ENCODE measurements at places on chromosomes 7 and 10.

DNA sequence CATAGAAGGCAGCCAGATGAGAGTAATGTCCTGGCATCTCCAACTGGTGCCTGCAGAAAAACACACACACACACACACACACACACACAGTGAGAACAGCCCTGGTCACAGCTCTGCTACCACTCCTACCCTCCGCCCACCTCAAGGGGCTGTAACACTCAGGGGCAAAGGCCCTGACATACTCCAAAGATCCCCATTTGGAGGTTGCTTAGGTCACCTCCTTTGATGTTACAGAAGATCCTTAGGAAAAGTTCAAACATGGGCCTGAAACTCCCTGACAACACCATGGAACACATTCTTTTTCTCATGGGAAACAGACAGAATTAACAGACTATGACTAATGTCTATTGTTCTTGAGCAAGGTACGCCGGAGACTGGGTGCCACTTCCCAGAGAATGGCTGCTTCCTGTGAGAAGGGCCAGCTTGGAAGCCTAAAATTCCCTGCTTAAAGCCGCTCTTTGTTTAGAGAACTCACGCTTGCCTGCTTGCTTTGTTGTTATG lies 27.7 kb downstream of the DENND11 start:
- DNase-seq: no peak

GRCh38 chr7:138785587-138786437 lies 12.0 kb upstream of the TMEM213 start:
- DNase-seq: no peak

- DNase-seq: no peak
These were observed 20.7 kb downstream of the GTF2IRD1 start for GRCh38 chr7:74474271-74474865.

- no peak for DNase-seq
These were observed 191.4 kb downstream of the NSUN6 start for GRCh38 chr10:18460032-18460431.

DNA sequence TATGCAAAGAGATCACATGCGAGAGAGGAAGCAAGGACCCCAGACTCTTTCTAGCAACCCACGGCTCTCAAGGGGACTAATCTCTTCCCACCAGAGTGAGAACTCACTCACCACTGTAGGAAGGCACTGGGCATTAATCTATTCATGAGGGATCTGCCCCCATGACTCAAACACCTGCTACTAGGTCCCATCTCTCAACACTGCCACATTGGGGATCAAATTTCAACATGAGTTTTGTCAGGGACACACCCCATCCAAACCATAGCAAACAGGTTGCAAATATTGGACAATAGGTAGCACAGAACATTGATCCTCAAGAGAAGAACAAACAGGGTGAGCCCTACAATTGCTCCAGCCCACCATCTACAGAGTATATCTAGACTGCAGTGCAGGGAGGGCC lies 740.6 kb downstream of the LRMDA start:
- DNase-seq: no peak

DNA sequence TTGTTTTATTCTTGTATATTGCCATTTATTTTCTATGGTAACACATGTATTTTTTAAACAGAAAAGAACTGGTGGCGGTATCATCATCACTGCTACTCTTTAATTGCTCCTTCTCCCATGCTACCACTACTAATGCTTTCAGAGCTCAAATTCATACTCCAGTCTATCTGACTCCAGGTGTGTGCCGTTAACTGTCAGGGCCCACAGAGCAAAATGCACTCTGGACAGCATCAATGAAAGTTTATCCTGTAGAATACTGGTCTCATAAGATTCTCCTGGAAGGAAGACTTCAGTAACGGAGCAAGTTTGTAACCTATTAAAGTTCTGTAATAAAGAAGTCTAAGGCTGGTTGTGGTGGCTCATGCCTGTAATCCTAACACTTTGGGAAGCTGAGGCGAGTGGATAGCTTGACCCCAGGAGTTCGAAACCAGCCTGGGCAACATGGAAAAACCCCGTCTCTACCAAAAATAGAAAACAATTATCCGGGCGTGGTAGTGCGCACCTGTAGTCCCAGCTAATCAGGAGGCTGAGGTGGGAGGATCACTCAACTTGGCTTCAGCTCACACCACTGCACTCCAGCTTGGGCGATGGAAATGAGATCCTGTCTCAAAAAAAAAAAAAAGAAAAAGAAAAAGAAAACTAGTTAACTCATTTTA lies 18.4 kb downstream of the ZNRF2 start:
- DNase-seq: no peak

GRCh38 chr10:30047924-30048531 lies 11.4 kb downstream of the JCAD start:
- DNase-seq: no peak

DNA sequence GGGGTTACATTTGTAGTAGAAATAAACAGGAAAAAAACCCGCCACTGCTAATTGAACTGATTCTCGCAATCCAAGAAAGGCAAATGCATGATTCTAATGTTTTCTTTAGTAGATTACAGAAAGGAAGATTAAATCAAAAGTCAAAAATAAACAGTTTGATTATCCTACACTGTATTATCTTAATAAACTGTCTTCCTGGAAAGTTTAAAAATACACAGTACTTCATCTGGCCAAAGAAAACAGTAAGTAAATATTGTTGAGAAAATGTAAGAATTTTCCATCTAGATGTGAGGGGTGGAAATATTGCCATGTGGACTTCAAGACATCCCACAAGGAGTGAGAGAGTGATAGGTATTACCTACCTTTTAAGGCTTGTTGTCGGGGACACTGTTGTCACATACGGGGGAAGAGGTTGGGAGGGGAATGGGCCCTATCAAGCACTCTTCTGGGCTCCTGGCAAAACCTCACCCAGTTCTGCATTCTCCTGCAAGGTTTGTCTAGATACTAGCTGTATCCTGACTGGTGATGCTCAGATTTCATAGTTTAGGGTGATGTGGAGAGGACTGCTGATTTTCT lies 17.8 kb downstream of the GRK5 start:
- no peak for DNase-seq

- DNase-seq: no peak
These were observed 226.1 kb downstream of the GLRX3 start for GRCh38 chr10:130362308-130362761.

DNA sequence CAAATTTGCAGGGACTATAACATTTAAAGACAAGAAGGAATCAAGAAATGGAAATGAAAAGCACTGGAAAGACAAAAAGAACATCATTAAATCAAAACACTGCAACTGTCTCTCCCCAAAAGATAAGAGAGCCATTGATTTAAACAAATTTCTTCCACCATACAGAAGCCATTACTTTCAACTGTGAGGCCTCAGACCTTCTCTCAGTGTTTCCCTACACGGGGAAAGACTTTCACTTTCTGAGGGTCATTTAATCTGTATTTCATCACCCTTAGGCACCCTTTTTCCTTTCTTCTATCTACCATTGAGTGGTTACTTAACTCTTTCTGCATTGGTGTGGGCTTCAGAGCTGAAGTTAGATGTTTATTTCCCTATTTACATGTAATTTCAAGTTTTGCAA lies 47.5 kb downstream of the CCDC172 start:
- DNase-seq: no peak

DNA sequence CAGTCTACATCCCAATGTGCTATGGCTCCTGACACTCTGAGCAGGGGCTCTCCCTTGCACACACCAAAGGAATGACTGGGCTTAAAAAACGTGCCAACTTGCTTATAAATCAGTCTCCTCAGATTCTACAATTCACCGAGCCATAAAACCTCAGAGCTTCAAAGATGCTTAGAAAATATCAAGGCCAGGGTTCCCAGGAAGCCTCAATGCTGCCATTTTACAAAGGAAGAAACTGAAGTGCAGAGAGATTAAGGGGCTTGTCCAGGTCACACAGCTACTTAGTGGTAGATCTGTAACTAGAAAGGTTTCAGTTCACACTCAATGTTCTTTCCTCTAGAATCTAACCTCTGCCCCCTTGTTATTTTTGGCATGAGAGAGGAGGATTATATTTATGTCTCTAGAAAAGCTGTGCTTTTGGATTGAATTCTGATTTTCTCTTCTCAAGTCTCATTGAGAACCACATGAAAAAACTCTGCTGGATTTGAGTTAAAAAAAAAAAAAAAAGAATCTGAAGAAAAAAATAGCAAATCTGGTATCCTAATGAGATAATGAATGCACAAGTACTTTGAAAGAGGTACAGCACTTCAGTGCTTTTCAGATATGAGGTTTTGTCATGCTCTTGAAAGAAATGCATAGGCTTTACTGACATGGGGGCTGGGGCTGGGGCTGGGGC lies 22.3 kb upstream of the TSPAN33 start:
- no peak for DNase-seq

DNA sequence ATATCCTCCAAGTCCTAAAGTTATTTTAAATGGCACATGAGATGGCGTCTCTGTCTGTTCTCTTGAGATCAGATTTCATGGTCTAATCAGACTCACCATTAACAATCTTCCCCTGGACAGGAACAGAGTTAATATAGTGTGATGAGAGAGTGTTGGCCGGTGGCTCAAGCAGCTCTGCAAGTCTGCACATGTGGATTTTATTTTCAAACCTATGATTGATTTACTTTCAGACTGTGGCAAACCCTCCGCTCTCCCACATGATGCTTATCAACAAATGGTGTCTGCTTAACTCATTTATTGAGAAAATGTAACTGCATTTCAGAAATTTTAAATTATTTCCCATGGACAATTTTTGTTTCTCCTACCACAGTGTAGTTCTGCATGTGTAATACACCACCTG lies 46.5 kb upstream of the HGF start:
- no peak for DNase-seq

DNA sequence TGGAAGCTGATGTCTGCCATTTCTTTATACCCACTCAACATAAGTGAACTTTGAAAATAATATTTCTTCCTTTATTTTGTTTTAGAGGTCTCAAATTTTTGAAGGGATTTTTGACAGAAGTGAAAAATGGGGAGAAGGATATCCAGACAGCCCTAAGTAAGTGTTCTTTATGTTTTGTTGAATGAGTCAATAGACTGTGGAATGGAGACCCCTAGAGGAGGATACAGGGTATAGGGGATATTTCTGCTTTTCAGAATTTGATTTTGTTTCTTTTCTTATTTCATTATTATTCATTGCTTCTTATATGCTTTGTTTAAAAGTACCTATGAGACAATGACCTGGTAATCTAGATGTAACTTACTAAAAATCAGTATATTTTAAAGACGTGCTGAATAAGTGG lies 34.4 kb downstream of the PLEKHA8 start:
- DNase-seq: no peak

DNA sequence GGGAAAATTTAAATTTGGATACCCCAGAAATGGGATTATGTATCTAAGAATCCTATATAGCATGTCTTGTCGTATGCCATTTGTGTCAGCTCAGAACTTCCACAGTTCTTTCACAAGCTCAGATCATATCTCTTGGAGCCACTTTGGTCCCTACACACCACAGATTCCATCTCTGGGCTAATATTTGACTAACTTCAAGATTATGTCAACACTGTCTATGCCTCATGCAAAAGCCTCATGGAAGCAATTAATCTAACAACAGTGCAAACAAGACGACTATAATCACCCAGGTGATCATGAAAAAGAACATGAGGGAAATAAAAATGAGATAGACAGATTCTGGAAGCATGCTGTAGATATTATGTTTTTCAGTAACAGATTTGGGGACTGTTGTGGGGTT lies 189.1 kb downstream of the LRRTM3 start:
- no peak for DNase-seq

GRCh38 chr7:164882-165660 lies 27.3 kb upstream of the FAM20C start:
- no peak for DNase-seq

- DNase-seq: no peak
These were observed 17.7 kb downstream of the TRIM4 start for GRCh38 chr7:99901581-99901980.

DNA sequence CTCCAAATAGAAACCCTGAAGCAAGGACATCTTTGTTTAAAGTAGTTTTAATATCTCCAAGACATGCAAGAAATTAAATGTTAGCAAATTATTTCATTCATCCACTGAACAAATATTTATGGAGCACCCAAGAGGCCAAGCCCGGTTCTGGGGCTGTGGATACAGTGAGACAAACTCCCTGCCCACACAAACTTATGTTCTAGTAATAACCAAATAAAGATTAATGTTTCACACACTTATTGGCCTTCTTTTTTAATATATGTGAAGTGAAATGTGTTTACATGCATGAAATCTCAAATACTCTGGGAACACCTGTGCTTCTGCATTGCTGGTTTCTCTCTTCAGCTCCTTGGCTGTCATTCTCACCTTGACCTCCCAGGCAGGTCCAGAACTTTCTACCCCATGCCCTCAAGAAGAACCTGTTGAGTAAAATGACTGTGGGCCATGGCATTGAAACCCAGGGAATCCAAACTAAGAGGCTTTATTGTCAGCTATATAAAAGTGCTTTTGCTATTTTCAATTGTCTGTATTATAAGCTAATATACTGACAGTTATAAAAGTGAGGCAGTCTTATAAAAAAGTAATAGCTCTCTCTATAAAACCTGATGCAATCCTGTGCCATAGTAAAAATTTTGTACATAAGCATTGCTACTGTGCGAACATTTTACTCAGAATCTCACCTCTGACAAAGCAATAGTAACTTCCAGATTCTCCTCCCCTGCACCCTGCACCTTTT lies 43.7 kb downstream of the SVIL start:
- DNase-seq: no peak

DNA sequence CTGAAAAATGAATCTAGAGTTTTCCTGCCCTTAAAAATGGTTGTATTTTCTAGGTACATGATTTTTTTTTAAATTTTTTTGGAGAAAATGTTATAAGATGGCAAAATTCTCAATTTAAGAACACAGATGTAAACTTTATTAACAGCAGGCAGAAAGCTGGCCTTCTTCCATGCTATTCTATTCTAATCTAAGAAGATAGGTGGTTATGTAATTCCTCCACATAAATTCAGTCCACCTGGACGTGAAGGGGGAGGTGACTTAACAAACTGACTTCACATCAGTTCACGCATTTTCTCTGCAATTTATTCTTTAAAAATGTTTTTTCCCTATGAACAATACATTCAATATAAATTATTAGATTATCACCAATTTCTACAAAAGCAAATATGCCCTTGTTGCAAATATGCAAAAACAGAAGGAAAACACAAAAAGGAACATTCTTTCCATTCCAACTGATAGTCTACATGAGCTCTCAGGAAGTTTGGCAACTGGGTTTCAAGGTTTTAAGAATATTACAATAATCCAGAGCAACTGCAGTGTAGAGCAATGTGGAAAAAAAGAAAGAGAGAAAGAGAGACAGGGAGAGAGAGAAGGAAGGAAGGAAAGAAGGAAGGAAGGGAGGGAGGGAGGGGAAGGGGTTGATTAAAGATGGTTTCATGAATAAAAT lies 76.8 kb downstream of the HIBADH start:
- DNase-seq: no peak

DNA sequence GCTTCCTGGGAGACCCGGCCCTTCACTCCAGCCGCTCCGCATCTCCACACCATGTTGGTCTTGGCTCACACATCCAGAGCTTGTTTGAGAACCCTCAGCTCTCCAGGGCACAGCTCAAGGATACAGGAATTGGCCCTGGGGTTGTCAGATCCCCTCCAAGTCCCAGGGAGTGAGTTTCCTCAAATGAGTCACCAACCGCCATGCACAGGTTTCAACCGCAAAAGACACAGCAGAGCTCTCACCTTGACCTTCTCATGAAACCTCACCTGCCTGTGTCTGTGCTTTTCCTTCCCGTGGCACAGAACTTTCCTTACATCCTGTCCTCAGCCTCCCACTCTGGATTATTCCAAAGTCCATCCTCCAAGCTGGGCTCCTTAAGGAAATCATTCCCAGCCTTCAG lies 20.6 kb downstream of the AZGP1 start:
- no peak for DNase-seq
